C1 segment of cervical spinal cord (tissue), 14 donors: ENCODE measurements at places on chromosomes 11 and 22.

DNA sequence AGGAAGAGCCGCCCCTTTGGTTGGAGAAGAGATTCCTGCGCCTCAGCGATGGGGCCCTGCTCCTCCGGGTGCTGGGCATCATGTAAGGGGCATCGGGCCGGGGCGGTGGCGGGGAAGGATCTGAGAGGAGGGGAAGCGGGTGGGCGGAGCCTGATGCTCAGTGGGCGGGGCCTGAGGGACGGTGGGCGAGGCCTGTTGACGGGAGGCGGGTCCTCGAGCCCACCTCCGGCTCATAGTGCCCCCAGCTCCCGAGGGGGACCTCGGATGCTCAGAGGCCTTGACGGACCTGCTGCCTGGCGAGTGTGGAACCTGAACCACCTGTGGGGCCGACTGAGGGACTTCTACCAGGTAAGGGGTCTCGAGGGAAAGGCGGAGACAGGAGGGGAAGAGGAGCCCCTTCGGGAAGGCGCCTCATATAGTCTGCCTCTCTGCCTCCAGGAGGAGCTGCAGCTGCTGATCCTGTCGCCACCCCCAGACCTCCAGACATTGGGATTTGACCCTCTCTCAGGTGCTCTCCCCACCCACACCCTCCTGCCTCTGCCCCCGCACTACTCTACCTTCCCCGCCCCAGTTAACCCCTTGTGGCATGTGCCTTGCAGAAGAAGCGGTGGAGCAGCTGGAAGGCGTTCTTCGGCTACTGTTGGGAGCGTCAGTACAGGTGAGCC is 799 bp downstream of the CCDC88B start:
- DNase-seq: no peak

- DNase-seq: no peak
Measured at GRCh38 chr11:74925281-74925680, 23.6 kb downstream of the XRRA1 start.

DNA sequence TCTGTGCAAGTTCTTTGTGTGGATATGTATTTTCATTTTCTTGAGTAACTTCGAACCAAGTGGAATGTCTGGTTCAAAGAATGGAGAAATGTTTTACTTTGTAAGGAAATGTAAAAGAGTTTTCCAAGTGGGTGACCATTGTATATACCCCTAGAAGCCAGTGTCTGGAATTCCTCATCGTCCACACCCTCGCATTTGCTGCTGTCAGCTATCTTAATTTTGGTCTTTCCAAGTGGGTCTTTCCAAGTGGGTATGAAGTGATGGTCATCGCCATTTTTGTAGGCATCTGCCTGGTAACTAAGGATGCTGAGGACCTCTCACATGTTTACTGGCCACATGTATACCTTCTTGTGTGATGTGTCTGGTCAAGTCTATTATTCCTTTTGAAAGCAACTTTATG is 547.5 kb downstream of the TBC1D22A start:
- DNase-seq: no peak

DNA sequence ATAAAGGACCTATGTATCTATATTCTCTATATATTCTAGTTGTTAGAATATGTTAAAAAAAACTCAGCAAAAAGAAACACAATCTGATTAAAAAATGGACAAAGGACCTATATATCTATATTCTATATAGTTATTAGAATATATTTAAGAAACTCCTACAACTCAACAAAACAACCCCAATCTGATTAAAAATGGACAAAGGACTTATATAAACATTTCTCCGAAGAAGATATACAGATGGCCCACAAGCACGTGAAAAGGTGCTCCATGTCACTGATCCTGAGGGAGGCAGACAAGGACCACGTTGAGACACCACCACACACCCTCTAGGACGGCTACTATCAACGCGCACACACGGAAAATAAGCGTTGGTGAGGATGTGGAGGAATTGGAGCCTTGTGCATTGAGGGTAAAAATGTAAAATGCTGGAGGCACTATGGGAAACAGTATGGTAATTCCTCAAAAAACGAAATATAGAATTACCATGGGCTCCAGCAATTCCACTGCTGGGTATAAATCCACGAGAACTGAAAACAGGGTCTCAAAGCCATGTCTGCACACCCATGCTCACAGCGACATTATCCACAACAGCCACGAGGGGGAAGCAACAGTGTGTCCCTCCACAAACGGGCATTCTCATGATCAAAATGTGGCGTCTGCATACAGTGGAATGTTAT is 22.7 kb downstream of the YPEL1 start:
- peak; percentile 42 for DNase-seq

GRCh38 chr11:9109858-9110731 is 18.7 kb upstream of the SCUBE2 start:
- DNase-seq: no peak

DNA sequence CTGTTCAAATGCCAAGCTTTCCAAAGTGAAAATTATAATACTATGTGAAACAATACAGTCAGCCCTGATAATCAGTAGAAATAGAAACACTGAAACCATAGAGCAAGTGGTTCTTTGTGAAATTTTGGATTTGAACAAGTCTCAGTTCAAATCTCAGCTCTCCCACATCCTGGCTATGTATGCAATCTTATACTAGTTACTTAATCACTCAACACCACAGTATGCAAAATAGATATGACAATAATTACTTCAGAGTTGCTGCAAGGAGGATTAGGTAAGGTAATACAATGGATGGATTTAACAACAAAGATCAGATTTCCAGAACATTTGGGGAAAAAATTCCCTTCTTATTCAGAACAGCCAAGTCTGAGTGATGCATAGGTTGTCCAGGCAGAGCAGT is 851.8 kb upstream of the CCDC90B start:
- no peak for DNase-seq

GRCh38 chr11:2361565-2361964 is 15.5 kb upstream of the CD81 start:
- no peak for DNase-seq

GRCh38 chr11:26522912-26523610 is 49.0 kb downstream of the MUC15 start:
- no peak for DNase-seq

GRCh38 chr11:118768690-118769089 is 22.3 kb downstream of the DDX6 start:
- DNase-seq: no peak

- DNase-seq: no peak
Measured at GRCh38 chr11:132644520-132645239, 887.6 kb downstream of the OPCML start.

DNA sequence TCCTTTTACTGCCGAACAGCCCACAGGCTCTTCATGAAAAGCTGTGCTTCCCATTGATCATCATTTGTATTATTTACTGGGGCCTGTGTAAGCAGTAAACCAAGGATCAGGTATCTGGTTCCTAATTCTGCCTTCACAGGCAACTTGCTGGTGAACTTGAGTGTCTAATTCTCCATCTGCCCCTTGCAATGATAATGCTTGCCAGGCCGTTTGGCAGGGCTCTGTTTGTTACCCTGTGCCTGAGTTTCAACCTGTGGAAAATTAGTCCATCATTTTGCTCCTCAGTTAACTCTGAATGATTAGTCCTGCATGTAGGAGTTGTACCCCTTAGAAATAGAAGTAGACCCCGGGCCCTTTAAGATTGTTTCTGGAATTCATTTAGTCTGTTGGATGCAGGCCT is 298.4 kb upstream of the CADM1 start:
- no peak for DNase-seq

DNA sequence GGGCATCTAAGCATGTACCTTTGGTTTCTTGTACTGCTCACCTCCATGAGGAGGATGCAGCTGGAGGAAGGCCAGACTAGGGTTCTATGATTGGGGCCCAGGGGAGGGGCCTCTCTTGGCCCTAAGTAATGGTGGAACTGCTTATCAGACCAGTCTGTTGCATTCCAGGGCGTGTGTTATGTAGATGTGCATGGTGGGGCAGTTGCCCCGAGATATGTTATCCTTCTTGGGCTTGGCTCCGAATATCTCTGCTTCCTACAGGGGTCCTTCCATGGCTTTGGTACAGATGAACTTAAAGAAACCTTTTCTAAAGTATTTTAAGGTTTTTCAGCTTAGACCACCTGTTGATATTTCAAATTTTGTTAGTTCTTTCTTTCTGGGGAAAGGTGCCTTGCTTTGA is 126.0 kb downstream of the SWAP70 start:
- no peak for DNase-seq

DNA sequence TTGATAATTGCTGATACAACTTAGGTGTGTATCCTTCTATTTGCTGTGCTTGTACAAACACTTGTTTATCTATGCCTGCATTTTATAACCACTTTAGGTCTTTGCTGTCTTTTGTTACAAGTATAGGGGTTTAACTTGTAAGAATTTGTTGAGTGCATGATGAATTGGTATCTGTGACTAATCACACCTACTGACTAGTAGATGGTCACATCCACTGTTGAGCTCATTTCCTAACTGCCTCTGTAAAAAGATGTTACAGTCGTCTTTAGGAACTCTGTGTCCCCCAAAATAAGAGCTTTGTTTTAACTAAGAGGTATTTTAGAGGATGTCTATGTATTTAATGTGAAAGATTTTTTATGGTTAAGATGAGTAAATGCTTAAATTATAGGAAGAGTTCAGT is 60.5 kb downstream of the HIPK3 start:
- DNase-seq: no peak

GRCh38 chr11:128299132-128299726 is 288.1 kb downstream of the ETS1 start:
- no peak for DNase-seq

DNA sequence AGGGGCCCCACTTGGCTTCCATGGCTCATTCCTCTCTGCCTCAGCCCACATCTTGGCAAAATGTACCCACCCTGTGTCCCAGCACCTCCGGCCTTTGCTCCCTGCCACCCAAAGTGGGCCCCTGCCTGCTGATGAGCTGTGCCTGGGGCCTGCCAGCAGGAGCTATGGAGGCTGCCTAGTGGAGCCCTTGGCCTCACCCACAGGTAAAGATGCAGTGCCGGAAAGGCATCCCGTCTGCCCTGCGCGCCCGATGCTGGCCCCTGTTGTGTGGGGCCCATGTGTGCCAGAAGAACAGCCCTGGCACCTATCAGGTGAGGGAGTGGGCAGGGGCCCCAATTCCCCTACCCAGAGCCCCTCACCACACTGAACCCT is 1.3 kb downstream of the TBC1D10C start:
- no peak for DNase-seq

- no peak for DNase-seq
Measured at GRCh38 chr11:100574894-100575769, 112.0 kb upstream of the ARHGAP42 start.

GRCh38 chr11:85679576-85679975 is 6.4 kb downstream of the CCDC89 start:
- no peak for DNase-seq

DNA sequence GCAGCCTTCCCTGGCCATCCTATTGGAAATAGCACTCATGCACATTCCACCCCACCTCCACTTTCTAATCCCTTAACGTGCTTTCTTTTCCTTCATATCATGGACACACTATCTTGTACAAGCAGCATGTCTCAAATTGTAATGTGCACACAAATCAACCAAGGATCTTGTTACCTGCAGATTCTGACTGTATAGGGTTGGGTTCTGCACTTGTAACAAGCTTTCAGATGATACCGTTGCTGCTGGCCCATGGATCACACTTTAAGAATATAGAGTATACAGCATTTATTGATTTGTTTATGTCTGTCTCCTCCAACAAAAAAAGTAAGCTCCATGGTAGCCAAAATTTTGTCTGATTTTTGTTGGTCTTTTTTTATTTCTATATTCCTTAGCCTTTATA is 32.4 kb upstream of the POU2AF1 start:
- DNase-seq: no peak
